CD4-positive, alpha-beta T cell (primary cell): ENCODE measurements at places on chromosomes 16 and 17.

DNA sequence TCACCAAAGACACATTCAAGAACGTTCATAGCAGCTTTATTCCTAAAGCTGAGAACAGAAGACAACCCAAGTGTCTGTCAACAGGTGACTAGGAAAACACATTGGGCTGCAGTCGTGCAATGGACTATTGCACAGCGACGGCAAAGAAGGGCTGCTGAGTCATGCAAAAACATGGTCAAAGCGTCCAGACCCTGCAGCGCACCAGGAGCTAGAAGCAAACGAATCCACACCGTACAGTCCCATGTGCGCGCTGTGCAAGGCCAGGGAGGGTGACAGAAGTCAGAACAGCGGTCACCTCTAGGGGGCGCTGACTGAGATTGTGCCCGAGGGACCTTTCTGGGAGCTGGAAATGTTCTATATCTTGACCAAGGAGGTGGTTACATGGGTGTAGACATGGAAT is 266.4 kb downstream of the MAF start:
- DNase-seq, result no peak

GRCh38 chr16:67571464-67571863 is 9.1 kb downstream of the CTCF start:
- no peak for DNase-seq

GRCh38 chr16:28883221-28883996 is 5.1 kb downstream of the ATP2A1 start:
- DNase-seq, result no peak

DNA sequence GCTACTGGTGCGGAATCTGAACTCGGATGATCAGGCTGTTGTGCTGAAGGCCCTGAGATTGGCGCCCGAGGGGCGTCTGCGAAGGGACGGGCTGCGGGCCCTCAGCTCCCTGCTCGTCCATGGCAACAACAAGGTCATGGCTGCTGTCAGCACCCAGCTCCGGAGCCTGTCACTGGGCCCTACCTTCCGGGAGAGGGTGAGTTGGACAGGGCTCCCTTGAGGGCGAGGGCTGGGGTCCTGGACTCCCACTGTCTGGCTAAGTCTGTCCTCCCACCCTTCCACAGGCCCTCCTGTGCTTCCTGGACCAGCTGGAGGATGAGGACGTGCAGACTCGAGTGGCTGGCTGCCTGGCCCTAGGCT is 16.7 kb upstream of the CTCF start:
- DNase-seq, result no peak

- DNase-seq, result no peak
Measured at GRCh38 chr17:79809530-79810129, 12.8 kb upstream of the CBX8 start.

GRCh38 chr17:55760643-55761355 is 9.9 kb downstream of the PCTP start:
- DNase-seq, result no peak

DNA sequence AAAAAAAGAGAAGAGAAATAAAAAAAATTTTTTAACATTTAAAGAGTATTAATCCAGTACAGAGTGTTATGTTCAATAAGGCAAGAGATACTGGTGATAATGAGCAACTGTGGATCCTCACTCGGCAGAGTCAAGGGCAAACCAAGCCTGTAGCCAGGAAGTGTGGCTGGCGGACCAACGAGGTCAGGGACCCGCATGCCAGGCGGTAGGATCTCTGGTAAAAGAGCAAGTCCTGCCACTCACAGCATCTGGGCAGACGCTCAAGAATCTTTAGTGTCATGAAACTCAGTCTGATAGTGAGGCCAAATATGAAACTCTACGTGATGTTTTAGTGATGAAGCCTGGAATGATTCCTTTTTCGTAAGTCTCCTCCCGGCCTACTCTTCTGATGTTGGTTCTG is 8.3 kb upstream of the GEMIN4 start:
- no peak for DNase-seq

DNA sequence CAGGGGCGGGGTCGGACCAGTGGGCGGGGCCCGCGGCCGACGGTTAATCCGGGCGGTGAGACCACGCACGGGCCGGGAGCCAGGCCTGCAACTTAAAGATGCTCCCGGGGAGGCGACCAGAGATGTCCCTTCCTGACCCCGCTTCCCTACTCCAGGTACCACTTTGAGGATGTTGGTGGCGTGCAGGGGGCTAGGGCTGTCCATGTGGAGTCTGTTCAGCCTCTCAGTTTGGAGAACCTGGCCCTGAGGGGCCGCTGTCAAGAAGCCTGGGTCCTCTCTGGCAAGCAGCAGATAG is 580 bp downstream of the RANGRF start:
- DNase-seq, result no peak

DNA sequence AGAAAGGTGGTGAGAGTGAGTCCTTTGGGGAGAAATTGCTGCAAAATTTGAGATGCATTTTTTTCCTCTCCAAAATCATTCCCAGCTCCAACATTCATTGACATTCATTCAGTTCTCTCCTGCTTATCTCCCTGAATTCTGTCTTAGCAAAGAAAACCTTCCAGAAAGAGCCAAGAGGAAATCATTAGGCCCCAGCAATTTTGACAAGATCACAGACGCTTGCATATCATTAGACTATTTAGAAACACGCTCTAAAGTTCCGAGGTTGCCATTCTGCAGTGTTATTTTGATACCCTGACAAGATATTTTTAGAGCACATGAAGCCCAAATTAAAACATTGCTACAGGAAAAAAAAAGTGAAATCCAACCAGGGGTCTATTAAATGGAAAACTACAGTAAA is 9.6 kb upstream of the CHCT1 start:
- DNase-seq, result no peak

DNA sequence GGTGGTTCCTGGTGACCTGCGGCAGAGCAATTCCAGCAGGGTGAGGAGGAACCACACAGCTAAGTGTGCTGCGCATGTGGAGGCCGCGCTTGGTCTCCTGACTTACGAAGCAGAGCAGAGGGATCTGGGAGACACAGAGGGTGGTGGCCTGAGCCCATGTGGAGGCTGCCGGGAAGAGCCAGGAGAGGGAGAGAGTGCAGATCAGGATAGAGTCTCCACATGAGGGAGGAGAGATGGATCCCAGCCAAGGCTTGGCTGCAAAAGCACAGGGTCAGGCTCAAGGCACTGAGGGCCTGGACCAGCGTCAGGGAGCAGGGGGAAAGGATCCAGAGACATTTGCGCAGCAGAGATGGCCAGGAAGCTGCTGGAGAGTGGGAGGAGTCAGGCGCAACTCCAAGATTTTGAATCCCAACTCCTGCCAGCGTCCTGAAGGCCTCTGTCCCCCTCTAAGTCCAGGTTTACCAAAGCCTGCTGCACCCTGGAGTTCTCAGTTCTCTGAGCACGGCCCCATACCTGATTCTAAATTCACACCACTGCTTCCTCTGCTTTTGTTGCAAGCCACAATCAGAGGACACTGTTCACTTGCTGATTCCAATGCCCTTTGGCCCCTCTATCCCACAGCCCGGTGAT is 11.3 kb upstream of the MLLT6 start:
- DNase-seq, result no peak

GRCh38 chr17:57810721-57811637 is 38.9 kb downstream of the MRPS23 start:
- DNase-seq, result no peak

- DNase-seq, result no peak
Measured at GRCh38 chr17:80673152-80673920, 128.7 kb downstream of the RPTOR start.

DNA sequence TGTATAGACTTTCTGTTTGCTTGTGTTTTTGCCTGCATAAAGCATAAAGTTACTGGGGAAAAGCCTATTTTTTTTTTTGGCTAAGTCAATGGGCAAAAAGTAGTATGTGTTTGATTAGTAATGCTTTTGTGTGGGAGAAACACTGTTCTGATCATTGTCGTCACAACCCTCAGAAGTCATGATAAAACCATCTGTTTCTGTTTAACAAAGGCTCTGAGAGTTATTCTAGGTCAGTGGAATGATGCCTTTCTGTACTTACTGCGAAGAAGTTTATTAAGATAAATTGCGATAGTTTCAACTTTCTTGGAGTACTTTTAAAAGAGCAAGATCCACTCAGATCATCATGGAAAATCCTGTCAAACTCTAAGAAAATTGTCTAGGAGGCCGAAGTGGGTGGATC is 80.9 kb downstream of the PRKCA start:
- DNase-seq, result no peak
